ENCODE measurements at places on chromosomes 12 and 14.

DNA sequence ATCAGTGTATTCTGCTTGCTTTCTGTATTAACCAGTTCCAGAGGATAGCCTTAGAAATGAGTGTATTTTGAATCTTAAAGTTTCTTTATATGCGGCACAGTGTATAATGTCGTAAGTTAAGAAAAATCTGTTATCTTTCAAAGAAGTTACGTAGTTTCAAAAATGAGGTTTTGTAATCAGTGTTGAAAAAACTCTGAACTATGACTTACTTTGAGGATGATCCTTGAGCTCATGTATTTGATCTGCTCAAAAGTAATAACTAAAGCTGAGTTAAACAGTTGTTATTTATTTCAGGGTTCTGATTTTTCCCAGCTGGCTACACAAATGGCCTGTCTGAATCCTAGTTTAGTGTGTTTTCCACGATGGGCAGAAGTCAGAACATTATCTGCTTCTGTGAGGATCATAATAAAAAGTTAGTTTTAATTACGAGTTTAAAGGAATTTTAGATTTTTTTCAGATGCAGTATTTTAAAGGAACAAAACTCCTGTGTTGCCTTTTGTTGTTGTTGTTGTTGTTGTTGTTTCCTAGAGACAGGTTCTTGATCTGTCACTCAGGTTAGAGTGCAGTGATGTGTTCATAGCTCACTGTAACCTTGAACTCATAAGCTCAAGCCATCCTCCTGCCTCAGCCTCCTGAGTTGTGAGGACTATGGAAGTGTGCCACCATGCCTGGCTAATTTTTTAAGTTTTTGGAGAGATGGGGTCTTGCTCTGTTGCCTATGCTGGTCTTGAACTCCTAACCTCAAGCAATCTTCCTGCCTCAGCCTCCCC is 52.9 kb downstream of the GPATCH2L start:
- DNase-seq = no peak

GRCh38 chr12:48890657-48891418 is 25.2 kb upstream of the RND1 start:
- DNase-seq = peak; percentile 80

- no peak for DNase-seq
Observed at GRCh38 chr14:77623201-77623600, 6.8 kb upstream of the SPTLC2 start.

DNA sequence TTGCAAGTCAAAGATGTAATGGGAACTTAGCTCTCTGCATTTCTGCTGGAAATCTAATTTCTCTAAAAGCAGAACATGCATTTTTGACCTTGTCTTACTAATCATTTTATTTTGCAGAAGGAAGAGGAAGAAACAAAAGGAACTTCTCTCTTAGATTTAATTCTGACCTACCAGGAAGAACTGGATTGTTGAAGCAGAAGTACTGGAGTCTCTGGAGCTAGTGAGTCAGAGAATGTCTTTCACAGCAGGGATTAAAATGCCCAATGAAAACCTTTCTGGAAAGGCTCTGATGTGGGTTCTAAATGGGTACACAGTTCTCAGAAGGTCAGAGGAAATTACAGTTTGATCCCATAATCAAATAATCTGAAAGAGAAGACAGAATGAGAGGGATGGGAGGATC is 70.8 kb upstream of the GNG2 start:
- no peak for DNase-seq

GRCh38 chr12:66319266-66319954 is 17.1 kb downstream of the HELB start:
- DNase-seq = no peak

DNA sequence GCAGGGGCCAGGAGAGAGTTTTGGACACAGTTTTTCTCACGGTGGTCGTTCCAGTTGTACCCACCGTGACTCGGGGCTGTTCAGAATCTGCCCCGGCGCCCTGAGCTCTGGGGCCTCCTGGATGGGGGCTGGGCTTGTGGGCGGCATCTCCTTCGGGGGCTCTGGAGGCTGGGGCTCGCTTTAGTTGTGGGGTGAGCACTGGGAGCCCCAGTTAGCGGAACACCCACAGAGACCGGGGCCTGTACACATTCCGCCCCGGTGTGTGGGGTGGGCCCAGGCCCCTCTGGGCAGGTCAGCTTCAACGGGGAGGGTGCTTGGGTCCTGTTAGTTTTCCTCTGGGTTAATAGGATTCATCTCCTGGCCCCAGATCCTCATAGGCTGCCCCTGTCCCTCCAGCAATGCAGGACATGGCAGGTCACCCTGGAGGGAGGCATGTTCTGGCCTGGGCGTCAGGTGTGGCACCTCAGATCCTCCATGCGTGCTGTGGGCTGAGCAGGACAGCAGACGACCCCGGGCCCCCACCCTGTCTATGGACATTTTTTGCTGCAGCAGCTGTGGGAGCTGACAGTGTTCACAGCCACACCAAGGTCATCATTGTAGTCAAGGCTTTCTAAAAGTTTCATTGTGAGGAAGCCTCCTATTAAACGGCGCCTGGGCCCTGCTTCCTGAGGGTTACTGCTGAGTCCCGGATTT is 393.2 kb downstream of the TMEM121 start:
- no peak for DNase-seq

- peak; percentile 20 for DNase-seq
Observed at GRCh38 chr14:34693228-34693939, 21.0 kb downstream of the CFL2 start.

- no peak for DNase-seq
Observed at GRCh38 chr14:101118233-101118632, 214.7 kb upstream of the RTL1 start.

GRCh38 chr12:22121224-22121623 is 75.2 kb downstream of the CMAS start:
- DNase-seq = peak; percentile 51

DNA sequence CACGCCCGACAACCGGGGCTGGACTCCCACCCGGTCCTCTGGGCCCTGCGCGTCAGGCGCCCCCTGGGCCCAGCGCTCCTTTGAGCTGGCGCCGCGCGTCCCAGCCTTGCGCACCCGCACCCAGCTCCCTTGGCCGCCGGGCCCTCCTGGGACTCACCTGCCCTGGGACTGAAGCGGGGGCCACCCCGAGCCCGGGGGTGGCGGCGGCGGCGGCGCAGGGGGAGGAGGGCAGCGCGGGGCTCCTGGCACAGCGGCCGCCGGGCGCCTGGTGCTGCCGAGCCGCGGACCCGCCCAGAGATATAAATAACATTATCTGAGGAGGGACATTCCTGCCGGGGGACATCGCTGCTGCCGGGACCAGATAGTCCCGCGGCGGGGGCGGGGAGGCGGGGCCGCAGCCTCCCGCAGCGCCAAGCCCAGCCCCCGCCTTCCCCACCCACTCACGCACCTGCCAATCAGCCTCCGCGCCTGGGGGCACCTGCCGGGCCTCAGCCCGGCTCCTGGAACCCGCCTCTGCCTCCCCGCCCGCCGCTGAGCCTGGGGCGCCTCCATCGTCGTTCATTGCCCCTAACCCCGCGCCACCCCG is at the start of gene SPTB:
TSS of gene SPTB (minus strand) at position 273 of the 586 bp plus-strand sequence. CDS start 56,813 bp downstream, outside the sequence.
- DNase-seq = peak; percentile 75

DNA sequence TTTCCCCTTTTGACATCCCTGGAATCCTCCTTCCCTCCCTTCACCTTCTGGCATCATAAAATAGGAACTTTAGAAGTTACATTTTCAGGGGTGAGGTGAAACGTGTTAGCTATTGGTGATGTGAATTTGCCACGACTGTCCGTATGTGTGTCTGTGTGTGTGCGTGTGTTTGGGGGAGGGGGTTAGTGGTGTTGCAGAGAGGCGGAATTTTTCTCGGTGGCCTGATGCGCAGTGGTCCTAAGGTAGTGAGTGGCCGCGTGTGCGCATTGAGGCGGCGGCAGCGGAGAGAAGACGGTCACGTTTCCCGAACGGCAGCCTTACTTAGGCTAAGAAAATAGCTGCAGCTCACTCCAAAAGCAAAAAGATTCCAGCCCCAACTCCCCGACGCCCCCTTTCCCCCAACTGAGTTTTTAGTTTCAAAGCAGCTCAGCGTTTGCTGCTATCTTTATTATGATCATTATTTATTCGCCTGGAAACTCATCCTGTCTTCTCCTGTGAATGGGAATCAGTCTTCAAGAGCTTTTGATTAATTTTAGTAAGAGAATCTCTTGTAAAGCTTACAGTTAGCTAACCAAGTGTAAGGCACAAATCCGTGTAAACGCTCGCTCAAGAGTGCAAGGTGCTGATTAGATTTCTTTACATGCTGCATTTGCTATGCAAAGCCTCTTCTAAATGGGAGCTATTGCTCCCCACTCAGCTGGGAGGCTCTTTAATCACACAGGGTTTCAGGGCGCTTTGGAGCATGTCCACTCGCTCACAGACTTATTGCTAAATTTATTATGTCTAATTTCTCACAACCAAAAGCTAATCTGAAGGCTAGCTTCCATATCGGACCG is 4.7 kb downstream of the FLRT2 start:
- no peak for DNase-seq

DNA sequence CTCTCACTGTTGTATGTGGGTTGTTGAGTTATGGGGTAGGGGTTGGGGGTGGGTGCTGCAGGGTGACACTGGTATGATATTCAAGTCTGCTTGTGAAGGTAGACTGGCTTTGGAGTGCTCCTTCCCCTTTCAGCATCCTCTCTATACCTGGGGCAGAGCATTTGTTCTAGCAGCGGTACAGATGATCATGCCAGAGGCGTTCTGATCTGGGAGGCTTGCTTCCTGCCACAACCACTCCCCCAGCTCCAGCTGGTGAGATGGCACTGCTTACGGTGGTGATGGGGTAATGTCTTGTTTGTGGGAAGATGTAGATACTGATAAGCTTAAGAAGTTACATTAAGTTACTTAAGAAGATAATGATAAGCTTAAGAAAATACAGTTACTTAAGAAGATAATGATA is 131.8 kb downstream of the ERC1 start:
- no peak for DNase-seq

- no peak for DNase-seq
Observed at GRCh38 chr12:119393677-119394076, 59.1 kb downstream of the CCDC60 start.

DNA sequence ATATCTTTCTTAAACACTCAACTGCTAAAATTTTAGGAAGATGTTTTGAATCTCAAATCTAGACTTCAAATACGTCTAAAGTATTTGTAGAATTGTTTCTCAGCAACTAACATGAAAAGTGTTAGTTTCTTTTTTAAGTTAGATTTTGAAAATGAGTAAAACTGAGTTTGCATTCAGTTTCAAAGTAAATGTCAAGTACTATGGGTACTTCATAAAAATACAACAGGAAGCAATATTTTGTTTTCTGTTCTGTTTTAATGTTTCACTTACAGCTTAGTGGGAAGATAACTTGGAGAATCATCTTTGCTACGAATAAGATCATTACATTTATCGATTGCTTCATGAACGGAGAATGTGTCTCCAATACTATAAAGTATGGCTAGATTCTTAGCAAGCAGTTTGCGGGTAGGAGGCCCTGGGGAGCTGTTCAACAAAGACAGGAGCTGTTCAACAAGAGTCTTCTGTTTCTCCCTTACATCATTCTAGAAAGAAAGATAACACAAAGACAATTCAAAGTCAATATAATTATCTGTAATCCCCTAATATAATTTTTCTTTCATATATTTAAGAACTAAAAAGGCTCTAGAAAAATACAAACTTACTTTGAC is 20.2 kb downstream of the HEATR5A start:
- DNase-seq = no peak

DNA sequence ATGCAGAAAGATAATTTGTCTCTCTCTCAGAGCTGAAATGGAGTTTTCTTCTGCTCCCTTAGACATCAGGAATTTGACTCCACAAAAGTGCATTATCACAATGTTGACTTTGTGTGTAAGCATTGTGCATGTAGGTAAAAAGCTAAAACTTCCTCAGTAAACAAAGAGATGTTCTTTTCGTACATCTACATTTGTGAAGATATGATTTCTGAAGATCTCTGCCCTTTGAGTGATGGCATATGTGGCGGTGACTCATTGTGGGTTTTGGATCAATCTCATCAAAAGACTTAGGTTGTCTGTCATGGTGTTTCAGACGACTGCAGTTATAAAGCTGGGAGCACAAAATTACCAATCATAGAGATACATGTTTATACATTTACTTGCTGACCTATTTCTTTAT is 411.4 kb upstream of the LMO3 start:
- DNase-seq = no peak

- DNase-seq = no peak
Observed at GRCh38 chr14:28515571-28515970, 251.0 kb upstream of the FOXG1 start.

DNA sequence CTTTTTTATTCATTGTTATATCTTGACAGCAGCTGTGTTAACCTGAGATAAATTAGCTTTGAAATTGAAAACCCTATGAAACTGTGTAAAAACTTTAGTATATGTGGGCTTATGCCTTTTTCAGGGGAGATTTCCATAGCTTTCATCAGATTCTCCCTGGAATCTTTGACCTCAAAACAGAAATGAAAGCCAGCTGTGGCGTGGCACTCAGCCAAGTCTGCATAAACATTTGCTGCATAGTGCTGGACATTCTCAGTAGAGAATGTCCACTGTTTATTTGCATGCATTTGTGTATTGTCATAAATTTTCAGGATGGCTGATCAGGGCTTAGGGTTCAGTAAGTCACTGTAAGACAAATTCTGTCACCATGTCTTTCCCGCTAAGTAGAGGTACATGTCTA is 115.3 kb upstream of the NAP1L1 start:
- no peak for DNase-seq

DNA sequence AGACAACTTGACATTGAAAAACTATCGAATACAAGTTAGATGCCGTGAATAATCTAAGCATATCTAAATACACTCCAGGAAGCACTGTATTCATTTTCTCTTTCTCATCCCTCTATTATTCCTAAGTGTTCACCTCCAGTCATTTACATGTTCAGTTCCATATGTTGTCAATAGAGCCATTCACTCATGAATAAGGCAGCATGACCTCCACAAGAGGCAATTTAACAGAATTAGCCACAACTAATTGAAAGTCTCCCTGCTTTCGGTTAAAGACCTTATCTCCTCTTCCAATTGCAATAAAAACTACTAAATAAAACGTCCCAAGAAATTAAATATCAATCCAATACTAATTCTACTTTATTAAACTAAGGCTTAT is 1.8 kb downstream of the LRIG3 start:
- no peak for DNase-seq

DNA sequence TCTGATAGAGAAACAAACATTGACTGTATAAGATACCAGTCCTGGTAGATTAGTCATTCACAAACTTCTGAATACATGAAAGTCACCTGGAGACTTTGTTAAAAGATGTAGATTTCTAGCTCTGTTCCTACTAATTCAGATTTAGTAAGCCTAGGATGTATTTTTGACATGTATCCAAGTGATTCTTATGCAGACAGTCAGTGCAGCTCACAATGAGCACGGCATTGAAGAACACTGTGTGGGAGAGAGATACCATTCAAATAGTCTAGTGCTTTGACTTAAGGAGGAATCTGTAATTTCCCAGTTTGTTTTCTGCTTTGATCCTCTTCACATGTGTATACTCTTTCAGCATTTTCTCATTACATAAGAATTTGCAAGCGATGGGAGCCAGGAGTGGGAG is 68.7 kb upstream of the STXBP6 start:
- no peak for DNase-seq

DNA sequence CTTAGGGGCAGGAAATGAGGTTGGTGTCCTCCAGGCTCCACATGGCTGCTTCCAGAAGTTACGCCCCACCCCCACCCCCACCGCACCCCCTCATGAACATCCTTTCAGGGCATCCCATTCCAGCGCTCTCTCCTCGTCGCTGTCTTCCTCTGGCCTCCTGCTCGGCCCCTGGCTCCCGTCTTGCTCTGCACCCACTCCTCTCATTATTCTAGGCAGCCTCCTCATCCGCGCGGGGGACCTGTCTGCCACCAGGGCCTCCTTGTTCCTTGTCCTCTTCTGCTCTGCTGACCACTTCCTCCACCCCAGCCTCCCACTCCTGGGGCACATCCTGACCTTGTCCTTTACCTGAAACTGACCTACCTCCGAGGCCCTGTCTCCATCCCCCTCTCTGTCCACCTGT is 29.8 kb upstream of the PLEKHG6 start:
- DNase-seq = no peak

GRCh38 chr12:46493834-46494181 is 121.2 kb upstream of the SLC38A2 start:
- DNase-seq = no peak
